ENCODE measurements at places on chromosomes 3 and 15.

DNA sequence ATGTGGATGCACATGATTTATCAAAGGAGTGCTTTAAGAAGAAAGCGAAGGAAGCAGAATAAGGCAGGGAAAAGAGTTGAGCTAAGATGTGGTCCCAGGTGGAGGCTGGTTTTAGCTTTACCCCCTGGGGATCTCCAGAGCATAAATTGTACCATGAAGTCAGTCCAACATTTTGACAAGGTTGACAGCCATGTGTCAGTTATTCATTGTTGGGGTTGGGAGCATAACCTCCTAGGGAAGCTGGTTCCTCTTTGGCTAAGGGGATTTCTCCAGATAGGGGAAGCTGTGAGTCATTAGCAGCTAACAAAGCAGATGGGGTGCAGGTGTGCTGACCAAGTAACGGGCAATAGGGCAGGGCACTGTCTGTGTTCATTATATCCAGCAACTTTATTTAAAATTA is 123.7 kb upstream of the IGSF10 start:
- DNase-seq, result no peak

DNA sequence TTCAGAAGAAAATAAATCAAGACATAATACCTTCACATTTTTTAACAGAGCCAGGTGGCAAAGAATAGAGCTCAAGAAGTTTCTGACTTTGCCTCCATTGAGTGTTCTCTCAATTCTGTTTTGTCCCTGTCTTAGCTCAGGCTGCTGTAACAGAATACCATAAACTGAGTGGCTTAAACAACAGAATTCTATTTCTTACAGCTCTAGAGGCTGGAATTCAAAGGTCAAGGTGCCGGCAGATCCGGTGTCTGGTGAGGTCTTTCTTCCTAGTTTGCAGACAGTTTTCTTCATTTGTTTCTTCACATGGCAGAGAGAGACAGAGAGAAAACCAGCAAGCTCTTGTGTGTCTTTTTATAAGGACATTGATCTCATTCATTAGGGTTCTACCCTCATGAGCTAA is 25.6 kb downstream of the IQCH start:
- DNase-seq, result no peak

DNA sequence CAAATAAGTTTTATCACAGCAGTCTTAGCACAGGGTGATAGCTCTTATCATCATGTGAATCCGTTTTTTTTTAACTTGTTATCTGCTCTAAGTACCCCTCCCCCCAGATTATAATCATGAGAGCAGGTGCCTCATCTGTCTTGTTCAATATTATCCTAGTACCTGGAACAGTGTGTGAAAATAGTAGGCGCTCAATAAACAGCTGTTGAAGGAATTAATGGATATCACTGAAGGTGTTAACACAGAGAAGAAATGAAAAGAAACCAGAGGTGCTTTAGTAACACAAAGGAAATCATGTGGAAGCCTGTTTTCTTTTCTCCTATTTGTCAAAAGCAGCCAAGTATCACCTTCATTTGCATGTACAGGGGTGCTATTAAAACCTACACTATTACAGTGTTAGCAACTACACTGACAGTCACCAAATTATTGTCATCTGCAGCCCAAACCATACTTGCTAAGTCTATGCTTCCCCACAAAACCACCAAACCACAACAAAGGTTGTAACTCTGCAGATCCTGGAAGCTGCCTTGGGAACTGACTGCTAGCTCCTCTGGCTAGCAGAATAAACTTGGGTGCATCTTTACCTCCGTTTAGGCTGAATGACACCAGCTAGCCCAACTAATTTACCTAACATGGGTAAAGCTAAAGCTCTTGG is 2.9 kb downstream of the XPC start:
- peak; percentile 8 for DNase-seq

DNA sequence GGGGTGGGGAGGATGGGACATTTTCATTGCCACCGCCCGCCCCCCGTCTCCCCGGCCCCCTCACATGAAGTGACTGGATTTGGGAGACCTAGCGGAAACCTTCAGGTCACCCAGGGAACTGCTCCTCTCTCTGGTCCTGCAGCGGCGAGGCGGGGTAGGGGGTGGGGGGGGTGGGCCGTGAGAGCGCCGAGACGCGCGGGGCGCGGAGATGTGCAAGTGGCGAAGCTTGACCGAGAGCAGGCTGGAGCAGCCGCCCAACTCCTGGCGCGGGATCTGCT is 712 bp upstream of the MME start:
- DNase-seq, result no peak

- DNase-seq, result no peak
Measured at GRCh38 chr3:133888726-133889340, 6.8 kb downstream of the RAB6B start.

DNA sequence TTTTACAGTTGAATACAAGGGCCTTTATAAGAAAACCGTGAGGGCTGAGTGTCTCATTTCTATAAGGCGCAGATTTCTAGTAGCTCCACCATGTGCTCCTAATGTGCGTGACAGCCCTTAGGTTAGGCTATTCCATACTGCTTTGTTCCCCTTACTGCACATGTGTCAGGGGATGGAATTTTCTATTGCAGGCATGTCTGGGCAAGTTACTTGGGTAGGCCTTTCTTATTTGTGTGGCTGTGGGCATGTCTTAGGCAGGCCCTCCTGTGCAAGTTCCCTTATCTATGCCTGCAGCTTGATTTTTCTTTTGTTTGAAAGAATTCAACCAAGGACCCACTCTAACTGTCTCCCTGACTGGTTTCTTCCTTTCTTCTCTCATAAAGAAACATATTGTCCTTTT is 434.2 kb upstream of the CNTN3 start:
- DNase-seq, result no peak

- DNase-seq, result no peak
Measured at GRCh38 chr15:53576841-53577240, 182.6 kb downstream of the WDR72 start.

DNA sequence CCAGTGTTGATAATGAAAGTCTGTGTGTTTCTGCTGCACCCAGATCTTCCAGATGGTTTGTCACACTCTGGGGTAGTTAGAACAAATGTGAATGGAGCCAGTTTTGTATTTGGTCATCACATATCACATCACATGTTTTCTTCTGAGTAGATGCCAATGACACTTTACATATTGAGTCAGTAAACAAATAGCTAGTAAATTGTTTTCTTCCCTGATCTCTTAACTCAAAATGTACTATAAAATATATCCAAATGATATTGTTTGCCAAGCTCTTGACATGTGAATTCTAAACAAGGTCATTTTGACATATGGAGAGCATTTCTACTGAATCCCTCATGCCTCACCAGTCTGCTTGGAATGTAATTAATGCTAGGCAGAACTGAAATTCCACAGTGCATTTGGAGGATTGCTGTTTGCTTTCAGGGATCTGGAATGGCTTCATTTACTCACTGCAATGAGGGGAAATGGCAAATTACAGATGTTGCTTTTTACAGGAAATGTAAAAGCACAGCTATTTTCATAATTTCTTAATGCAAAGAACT is 45.0 kb downstream of the PDHB start:
- no peak for DNase-seq

GRCh38 chr3:26498271-26498670 is 124.3 kb upstream of the LRRC3B start:
- DNase-seq, result no peak

GRCh38 chr3:125145751-125146475 is 66.6 kb downstream of the SLC12A8 start:
- DNase-seq, result no peak

DNA sequence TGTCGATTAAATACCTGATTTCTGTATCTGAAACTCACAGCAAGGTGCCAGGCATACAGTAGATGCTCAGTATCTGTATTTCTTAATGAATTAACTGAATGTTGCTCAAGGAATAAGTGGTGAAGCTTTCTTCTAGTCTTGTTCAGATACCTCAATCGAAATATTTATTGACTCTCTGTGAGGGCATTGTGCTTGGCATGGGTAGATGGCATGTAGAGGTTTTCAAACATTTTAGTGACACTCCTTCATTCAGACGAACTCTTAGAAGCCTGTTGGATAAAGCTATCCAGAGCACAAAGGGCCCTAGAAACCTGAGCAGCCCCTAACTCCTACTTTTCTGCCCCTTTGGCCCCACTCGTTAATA is 369 bp upstream of the SNX1 start:
- no peak for DNase-seq

- no peak for DNase-seq
Measured at GRCh38 chr15:82768414-82769054, 37.3 kb downstream of the FSD2 start.

- DNase-seq, result no peak
Measured at GRCh38 chr3:15797642-15798303, at the start of gene ANKRD28. Gene ANKRD28, minus strand, starts transcription at chr3:15797979. Its CDS starts 1,458 bp downstream, at chr3:15796521.

DNA sequence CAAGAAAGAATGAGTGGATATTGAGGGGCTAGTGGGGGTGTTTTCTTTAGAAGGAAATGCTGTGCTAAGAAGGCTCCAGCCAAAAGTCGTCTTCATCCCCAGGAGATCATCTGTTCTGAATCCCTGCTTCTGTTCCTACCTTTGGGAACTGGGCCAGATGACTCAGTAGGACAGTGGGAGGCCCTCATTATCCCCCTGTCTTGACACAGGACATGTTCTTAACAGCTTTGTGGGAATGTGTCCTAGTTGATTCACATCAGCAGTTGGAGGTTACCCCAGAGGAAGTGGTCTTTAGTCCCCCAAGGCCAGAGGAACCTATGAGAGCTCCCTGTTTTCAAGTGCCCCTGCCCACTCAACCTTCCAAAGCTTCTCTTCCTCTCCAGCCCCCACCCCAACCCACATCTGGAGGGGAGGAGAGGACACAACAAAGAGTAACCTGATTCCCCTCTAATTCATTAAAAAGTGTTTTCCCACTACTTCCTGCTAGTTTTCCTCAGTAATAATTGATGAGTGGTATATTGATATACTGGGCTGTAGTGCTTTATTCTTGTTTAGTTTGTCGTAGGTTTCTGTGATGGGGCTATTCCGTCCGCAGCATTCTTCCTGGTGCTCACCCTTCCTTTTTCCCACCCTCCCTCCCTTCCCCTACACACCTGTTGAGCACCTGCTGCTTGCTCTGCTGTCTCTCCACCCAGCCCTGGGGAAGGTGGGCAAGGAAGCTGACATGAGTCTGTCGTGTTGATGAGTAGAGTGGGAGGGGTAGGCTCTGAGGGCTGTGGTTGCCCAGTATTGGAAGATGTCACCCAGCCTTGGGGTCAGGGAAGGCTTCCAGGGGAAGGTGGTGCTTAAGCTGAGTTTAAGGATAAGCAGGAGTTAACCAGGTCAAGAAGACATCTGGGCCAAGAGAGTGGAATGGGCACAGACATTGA is 9.3 kb downstream of the PXYLP1 start:
- no peak for DNase-seq

DNA sequence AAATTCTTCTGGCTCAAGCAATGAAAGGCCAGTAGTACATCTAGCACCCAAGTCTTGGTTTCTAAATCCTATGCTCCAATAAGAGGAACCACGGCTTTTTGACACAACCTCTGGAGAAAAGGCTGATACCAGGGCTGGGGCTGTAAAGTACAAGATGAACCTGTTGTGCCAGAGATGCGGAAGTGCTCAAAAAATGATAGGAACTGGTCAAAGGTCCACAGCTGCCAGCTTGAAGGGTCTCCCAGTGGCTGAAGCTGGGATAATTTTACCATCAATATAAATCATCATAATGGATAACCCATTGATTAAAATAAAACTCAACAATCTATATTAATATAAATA is 558 bp upstream of the NCEH1 start:
- DNase-seq, result no peak

DNA sequence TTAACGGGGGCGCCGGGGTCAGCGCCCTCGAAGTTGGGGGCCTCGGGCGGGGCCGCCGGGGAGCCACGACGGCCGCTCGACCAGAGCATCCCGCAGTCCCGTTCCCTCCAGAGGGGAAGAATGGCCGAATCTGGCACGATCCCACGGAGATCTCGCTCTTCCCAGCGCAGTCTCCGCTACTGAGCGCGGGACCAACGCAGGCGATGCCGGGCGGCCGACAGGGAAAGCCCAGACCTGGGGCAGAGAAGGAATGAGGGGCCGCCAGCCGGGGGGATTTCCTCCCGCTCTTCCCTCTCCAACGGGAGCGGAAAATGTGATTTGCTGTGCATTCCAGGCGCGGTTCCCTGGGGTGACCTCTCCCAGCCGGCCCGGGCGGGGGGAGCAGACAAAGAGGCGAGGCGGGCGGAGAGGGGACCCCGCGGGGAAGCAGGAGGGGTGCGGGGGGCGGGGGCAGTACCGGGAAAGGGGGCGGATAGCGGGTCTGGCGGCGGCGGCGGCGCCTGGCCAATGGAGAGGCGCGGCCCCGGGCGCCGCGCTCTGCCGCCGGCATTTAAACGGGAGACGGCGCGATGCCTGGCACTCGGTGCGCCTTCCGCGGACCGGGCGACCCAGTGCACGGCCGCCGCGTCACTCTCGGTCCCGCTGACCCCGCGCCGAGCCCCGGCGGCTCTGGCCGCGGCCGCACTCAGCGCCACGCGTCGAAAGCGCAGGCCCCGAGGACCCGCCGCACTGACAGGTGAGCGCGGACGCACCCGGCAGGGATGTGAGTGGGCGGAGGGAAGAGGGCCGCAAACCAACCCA is at the start of gene GREM1:
GREM1 (plus strand) TSS at position 579 of the 801 bp plus-strand sequence. CDS start 12,687 bp downstream, outside the sequence.
- DNase-seq, result no peak

- no peak for DNase-seq
Measured at GRCh38 chr15:90790561-90790960, 73.4 kb downstream of the BLM start.

DNA sequence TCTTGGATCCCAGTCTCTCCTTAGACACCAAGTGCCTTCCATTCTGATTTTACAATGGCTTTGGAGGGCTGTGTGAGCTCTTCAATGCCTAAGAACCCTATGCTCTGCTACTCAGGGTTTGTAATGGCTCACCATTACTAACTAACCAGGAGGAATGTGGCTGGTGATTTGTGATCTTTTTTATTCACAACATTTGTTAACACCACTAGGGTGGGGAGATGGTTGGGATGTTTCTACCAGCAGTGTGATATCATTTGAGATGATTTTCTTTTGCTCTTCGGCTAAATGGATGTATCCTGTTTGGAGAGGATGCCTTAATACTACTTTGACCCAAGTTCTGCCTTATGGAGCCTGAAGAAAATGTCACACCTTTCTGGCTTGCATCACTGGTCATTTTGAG is 226.9 kb downstream of the MFSD1 start:
- no peak for DNase-seq

- no peak for DNase-seq
Measured at GRCh38 chr3:101988596-101988995, 139.3 kb downstream of the NFKBIZ start.

DNA sequence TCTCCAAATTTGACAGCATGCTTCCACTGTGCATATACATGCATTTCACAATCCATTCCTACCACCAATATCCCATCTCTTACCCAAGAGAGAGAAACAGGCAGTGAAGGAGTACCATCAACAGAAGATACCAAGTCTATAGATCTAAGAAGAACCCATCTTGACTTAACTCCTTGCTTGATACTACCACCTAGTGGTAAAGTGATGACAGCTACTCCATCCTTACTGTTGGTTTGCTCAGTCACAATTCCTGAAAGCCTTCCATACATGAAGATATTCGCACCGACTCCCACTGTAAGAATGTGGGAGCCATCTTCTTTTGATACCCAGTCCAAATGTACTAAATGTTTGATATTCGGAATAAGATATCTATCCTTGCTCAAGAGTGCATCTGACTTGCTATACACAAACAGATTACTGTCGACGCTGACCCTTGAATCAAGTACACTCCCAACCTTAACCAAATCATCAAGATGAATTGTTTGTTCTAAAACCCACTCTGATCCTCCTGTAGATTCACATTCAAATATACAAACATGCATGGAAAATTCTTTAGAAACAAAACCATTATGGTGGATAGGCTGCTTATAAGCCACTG is 123.1 kb downstream of the DMXL2 start:
- no peak for DNase-seq

Measured in stimulated activated CD8-positive, alpha-beta memory T cell treated with anti-CD3 and anti-CD28 coated beads, Interleukin-7, amount 100 ng/mL, for 1 hour (primary cell).